Bronchial smooth muscle cell (primary cell): ENCODE measurements at places on chromosomes 2 and 18. TPM values are rescaled to one million over a fixed set of nuclear protein-coding genes. Genes with fewer than 3 reads are reported as not detected.

KCNJ3 gene
- not detected in 2 replicates for total RNA-seq

CREG2 gene
- total RNA-seq = 0.26 and 0.32 TPM in 2 replicates

KLHL41 gene
- 2.5 and 16.7 TPM in 2 replicates for total RNA-seq

GALR1 gene
- not detected in 2 replicates for total RNA-seq

ATOH8 gene
- 24.6 and 29.5 TPM in 2 replicates for total RNA-seq

TMEM182 gene
- 2.1 and 2.5 TPM in 2 replicates for total RNA-seq

ERFE gene
- total RNA-seq = 0.32 and 1.3 TPM in 2 replicates

MC4R gene
- not detected in 2 replicates for total RNA-seq

PROKR1 gene
- not detected in 2 replicates for total RNA-seq

C2orf78 gene
- total RNA-seq = not detected in 2 replicates

SCRN3 gene
- 20.5 and 22.4 TPM in 2 replicates for total RNA-seq

ASPRV1 gene
- total RNA-seq = 0.32 and 0.43 TPM in 2 replicates

SMYD1 gene
- not detected in 2 replicates for total RNA-seq

MOCOS gene
- 2.2 and 4.3 TPM in 2 replicates for total RNA-seq

RAMP1 gene
- 2.7 and 7.6 TPM in 2 replicates for total RNA-seq

SLC5A7 gene
- not detected in 2 replicates for total RNA-seq

RND3 gene
- 213 and 557 TPM in 2 replicates for total RNA-seq

ACMSD gene
- not detected in 2 replicates for total RNA-seq
